ENCODE measurements at places on chromosomes 1 and 21. TPM values are rescaled to one million over a fixed set of nuclear protein-coding genes. Genes with fewer than 3 reads are reported as not detected.
A peak's percentile ranks its signal among the peaks of the same experiment; 100 is the strongest.

TMED5 gene
- total RNA-seq = 57.1 TPM

LINGO4 gene
- 0.78 TPM for total RNA-seq

CNR2 gene
- total RNA-seq = not detected

GRCh38 chr1:19445417-19446342 lies 39.7 kb downstream of the CAPZB start:
- no peak for DNase-seq

DNA sequence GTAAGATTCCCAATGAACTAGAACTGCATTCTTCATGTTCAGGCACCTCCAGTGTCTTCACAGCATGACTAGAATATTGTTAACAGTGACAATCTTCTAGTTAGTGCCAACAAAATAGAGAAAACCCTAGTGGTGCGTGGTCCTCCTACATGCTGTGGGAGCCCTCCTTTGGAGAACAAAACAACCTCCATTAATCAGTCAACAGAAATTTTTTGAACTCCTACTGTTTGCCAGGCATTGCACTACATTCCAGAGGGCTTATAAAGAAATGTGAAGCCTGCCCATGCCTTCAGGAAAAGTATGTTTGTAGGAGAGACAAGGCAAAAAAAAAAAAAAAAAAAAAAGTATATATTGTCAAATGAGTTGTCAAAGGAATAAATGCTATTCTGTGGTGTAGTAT lies 252.7 kb downstream of the LRRC40 start:
- no peak for DNase-seq

GRCh38 chr1:243850202-243850451 lies at the start of gene AKT3:
Gene AKT3 (minus strand): TSS chr1:243850243. CDS start chr1:243843170, 7,073 bp downstream.
- DNase-seq = peak; percentile 86

Data from Right ventricle myocardium superior (tissue), 1 donor.